Heart right ventricle (tissue), 16 donors: ENCODE measurements at places on chromosomes 6 and 20. TPM values are rescaled to one million over a fixed set of nuclear protein-coding genes. Genes with fewer than 3 reads are reported as not detected.

The ADGRF4 gene
- not detected for polyA plus RNA-seq

The SLPI gene
- 2.6 TPM for polyA plus RNA-seq

The UNC5CL gene
- polyA plus RNA-seq: 1.9 TPM

The STMND1 gene
- polyA plus RNA-seq: not detected

The HLA-DQB1 gene
- polyA plus RNA-seq: 81.2 TPM

The PGBD1 gene
- polyA plus RNA-seq: 4.6 TPM

The MICB gene
- polyA plus RNA-seq: 1.2 TPM

The CALHM5 gene
- polyA plus RNA-seq: 1.2 TPM

The MCUR1 gene
- 17.2 TPM for polyA plus RNA-seq

The ID1 gene
- polyA plus RNA-seq: 230 TPM

The C20orf204 gene
- polyA plus RNA-seq: 0.49 TPM

The OR12D3 gene
- not detected for polyA plus RNA-seq

The PKIG gene
- polyA plus RNA-seq: 180 TPM

The ENTPD6 gene
- 167 TPM for polyA plus RNA-seq

The ZCCHC3 gene
- 10.8 TPM for polyA plus RNA-seq

The VIP gene
- polyA plus RNA-seq: 0.30 TPM

The DNPH1 gene
- polyA plus RNA-seq: 25.0 TPM

The HLA-DRB1 gene
- polyA plus RNA-seq: 28.8 TPM

The ACTL10 gene
- 0.59 TPM for polyA plus RNA-seq

The NKAPL gene
- 9.7 TPM for polyA plus RNA-seq

The SLC16A10 gene
- polyA plus RNA-seq: 2.5 TPM

The DEFB119 gene
- not detected for polyA plus RNA-seq

The BANF2 gene
- not detected for polyA plus RNA-seq

The MEI4 gene
- under 0.01 TPM for polyA plus RNA-seq

The CAPN11 gene
- 0.32 TPM for polyA plus RNA-seq

The TBC1D7 gene
- polyA plus RNA-seq: 17.3 TPM

The SOX18 gene
- polyA plus RNA-seq: 37.2 TPM

The TFEB gene
- 36.9 TPM for polyA plus RNA-seq

The CRYBG1 gene
- 0.64 TPM for polyA plus RNA-seq

The SDC4 gene
- 64.5 TPM for polyA plus RNA-seq

The KIF13A gene
- polyA plus RNA-seq: 17.2 TPM

The ENPP4 gene
- 9.2 TPM for polyA plus RNA-seq

The SLC32A1 gene
- polyA plus RNA-seq: not detected

The ETV7 gene
- polyA plus RNA-seq: 0.10 TPM

The PERP gene
- polyA plus RNA-seq: 29.3 TPM

The EYA4 gene
- 1.6 TPM for polyA plus RNA-seq

The KCNK15 gene
- 0.22 TPM for polyA plus RNA-seq

The ABCC10 gene
- polyA plus RNA-seq: 44.3 TPM

The SLC25A27 gene
- polyA plus RNA-seq: 82.7 TPM

The PM20D2 gene
- polyA plus RNA-seq: 6.3 TPM

The KCNS1 gene
- 0.04 TPM for polyA plus RNA-seq

The GSTA2 gene
- polyA plus RNA-seq: not detected

The ARFGEF3 gene
- polyA plus RNA-seq: 0.73 TPM

The PAK1IP1 gene
- polyA plus RNA-seq: 6.1 TPM

The TSPO2 gene
- not detected for polyA plus RNA-seq

The KCNK16 gene
- not detected for polyA plus RNA-seq

The CASS4 gene
- 0.35 TPM for polyA plus RNA-seq

The GPR63 gene
- 0.06 TPM for polyA plus RNA-seq

The PRL gene
- polyA plus RNA-seq: not detected

The HTR1E gene
- polyA plus RNA-seq: not detected

The RNF144B gene
- 8.3 TPM for polyA plus RNA-seq

The NOTCH4 gene
- polyA plus RNA-seq: 33.0 TPM

The DZANK1 gene
- 0.78 TPM for polyA plus RNA-seq
